Stimulated activated CD8-positive, alpha-beta memory T cell treated with anti-CD3 and anti-CD28 coated beads, Interleukin-4, amount 100 ng/mL, for 1 hour (primary cell): ENCODE measurements at places on chromosomes 4 and X.
A peak's percentile ranks its signal among the peaks of the same experiment; 100 is the strongest.

DNA sequence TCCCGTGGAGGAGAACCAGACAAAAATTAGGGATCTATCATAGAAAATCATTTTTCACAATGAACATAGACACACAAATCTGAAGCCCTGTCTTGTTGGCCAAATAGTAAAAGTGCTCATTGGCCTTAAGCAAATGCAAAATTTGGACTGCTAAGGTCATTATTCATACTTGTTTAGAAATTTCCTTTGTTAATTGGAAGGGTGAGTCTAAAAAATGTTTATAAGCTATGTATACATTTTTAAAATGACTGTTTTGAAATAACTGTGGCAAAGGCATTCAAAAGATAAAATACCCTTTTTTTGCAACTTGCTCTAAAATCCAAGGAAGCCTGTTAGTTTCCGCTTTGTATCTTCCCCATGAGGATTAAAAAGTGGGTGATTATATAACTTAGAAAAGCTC is 195.0 kb downstream of the ZNF330 start:
- DNase-seq = no peak

DNA sequence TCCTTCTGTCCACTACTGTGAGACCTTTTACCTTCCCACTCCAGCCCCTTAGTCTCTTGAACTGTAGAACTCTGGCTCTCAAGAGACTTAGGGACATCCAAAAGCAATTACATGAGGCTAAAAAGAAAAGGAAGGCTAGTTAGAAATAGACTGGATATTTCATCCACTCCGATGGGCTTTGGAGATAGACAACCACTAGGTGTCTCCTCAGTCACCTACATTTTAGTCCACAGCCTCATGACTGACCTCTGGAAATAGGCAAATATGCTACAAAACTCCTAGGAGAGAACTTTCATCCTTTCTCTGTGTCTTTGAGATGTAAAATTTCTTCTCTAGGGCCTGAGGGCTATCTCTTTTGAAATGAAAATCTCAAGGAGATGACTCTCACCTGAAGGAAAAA is 45.1 kb upstream of the LAMP2 start:
- no peak for DNase-seq

GRCh38 chrX:105101378-105101777 is 119.1 kb downstream of the TEX13A start:
- DNase-seq = no peak

DNA sequence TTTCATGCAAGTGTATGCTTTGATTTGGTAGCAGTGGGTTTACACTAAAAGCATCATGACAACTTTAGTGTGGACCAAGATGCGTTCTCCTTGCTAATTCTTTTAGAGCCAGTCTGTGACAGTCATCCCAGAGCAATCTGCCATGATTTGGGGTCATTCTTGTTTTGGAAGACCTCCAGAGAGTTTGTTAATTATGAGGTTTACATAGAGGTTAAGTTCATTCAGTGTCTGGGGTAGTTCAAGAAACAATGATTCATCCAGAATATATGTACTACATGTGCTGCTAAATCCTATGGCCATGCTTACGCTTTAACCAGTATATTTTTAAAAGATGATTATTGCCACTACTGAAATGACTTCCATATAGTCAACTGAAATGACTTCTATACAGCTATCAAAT is 328.5 kb upstream of the AGA start:
- no peak for DNase-seq

DNA sequence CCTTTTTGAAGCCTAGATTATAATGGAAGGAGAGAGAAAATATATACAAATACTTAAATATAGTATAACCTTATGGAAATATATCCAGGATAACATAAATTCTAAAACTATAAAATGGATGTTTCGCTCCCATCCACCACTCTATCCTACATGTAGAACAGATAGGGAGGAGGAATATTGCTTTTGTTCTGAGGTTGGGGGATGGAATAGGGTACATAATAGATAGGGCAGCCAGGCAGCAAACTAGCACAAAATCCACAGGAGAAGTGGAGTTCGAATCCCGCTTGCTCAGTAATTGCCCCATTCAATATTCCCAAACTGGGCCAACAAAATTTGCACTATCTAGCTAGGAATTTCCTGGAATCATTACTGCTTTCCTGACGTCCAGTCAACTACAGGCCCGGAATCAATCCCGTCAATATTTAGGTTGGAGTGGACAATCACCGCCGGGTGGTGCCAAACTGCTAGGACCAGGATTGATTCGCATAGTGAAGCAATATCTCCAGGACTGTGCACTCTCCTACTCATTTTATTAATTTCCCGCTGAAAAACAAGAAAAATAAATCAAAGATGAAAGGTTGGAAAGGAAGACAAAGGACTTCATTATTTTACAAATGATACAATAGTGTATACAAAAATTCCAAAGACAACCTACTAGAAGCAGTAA is 40.4 kb upstream of the PAPSS1 start:
- no peak for DNase-seq

DNA sequence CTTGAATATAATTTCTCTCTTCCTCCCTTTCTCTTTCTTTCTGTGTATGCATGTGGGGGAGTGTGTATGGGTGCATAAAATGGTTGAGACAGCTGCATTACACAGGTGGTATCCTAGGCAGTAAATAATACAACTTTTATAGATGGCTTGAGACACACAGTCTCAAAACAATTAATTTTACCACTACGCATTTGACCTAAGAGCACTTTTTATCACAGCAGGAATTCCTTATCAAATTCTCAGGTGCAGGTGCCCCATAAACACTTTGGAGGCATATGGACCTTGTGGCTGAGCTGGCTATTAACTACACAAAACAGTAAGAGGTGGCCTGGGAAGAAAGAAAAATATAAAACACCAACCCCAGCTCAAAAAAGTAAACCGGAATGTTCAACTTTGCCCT is 91.3 kb downstream of the RASGEF1B start:
- DNase-seq = no peak

DNA sequence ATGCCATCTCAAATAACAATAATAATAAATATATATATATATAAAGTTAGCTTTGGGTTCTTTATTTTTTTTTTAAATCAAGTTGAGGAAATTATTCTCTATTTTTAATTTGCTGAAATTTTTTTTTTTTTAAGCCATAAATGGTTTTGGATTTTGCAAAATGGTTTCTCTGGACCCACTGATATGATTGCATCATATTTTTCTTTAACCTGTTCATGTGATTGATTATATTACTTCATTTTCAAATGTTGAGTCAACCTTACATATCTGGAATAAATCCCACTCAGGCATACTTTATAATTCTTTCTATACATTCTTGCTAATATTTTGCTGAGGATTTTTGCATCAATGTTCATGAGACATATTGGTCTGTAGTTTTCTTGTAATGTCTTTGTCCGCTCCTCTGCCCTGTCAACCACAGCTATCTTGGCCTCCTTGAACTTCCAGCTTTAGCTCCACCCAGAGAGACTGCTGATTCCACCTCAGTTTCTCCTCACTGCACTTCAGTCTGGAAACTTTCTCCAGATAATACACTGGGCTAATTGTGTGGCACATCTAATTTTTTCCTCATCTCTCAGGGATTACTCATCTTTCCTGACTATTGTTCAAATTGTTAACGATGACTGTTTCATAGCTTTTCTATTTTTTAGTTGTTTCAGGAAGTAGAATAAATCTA is 160.9 kb upstream of the GIMD1 start:
- DNase-seq = no peak

GRCh38 chr4:99471349-99471748 is 36.2 kb upstream of the ADH7 start:
- DNase-seq = no peak

DNA sequence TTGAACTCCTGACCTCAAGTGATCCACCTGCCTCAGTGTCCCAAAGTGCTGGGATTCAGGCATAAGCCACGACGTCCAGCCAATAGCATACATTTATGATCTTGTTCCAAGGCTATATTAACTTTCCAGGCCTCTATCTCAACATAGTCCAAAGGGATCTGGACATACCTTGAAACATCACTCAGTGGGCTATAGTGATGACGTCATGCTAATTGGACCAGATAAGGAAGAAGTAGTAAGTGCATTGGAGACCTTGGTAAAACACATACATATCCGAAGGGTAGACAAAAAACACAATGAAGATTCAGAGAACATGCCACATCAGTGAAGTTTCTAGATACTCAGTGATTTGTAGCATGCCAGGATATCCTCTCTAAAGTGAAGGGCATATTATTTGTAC is 37.4 kb upstream of the USP26 start:
- DNase-seq = no peak

- DNase-seq = peak; percentile 46
Measured at GRCh38 chrX:50204364-50204899, at the start of gene CCNB3. TSS of gene CCNB3 (plus strand) at chrX:50204765. CDS start at chrX:50285164, 80,399 bp downstream.

- DNase-seq = no peak
Measured at GRCh38 chr4:55079451-55080173, 45.8 kb downstream of the KDR start.

DNA sequence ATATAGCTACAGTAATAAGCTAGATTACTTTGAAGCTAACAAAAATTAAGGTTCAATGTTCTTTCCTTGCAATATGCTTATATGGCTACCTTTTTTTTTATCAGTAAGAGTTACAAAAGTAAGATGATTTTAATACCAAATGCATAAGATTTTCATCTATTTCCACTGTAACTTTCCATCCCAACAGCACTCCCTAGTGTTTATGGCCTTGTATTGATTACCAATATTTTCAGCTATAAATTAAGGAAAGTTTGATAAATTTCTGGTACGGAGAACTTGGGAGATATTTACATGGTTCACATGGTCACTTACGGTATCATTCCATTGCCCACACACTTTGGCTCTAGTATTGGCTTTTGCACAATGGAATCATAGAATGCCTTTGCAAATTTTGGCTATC is 448.9 kb upstream of the PABPC4L start:
- DNase-seq = no peak

DNA sequence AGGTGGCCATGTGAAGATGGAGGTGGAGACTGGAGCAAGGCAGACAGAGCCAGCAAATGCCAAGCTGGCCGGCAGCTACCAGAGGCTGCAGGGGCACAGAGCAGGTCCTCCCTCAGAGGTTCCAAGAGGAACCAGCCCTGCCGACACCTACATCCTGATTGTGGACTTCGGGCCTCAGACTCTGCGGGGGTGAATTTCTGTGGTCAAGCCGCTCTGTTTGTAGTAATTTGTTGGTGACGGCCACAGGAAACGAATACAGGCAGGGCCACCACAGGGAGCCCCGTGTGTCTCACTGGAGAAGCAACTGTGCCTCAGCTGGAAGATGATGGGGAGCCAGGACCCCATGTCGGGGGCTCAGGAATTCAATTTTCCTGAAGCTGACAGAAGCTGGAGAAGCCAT is 28.3 kb downstream of the ZFYVE28 start:
- DNase-seq = no peak

DNA sequence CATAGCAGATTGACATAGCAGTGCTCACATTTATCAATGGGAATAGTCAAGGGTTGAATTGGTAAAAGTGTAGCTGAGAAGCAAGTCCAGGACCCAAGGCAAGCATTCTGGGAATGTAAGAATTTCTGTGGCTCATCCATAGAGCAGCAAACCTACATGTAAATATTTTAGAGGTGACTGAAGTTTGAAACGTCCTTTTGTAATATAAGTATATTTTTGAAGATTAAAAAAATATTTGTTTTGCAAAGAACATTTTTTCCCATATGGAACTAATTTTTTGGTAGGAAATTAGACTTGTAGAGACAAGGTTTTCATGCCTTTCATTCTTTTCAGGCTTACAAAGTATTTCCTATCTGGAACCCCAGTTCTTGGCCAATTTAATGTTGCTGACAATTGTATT is 104.0 kb downstream of the TEX13A start:
- no peak for DNase-seq
